ENCODE measurements at places on chromosomes 11 and 22.

- DNase-seq, result no peak
Observed at GRCh38 chr11:79950741-79951140, 509.9 kb upstream of the TENM4 start.

DNA sequence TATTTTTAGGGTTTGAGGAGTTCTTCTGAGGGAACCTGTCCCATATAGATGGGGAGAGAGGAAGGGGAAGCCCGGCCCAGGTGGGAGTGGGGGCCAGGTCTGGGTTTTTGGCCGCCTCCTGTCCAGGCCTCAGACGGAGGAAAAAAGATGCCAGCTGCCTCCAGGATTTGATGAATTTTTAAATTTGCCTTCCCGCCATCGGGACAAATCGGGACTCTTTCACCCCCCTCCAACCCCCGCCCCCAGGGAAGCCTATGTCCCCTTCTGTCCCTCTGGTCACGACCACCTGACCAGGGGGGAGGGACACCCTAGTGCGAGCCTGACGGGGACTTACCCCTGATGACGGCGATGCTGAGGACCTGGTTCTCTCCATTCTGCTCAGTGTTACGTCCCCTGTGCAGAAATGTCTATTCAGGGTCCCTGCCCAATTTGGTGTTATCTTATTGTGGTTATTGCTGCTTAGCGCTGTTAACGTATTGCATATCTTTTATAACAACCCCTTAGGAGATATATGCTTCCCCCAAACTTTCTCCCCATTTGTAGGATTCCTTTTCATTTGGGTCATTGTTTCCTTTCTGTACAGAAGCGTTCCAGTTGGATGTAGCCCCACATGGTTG, 115.9 kb upstream of the GRK3 start:
- no peak for DNase-seq

GRCh38 chr22:39593066-39593930, 22.7 kb downstream of the CACNA1I start:
- no peak for DNase-seq

- DNase-seq, result peak; percentile 92
Observed at GRCh38 chr11:68340784-68341556, 28.6 kb downstream of the LRP5 start.

GRCh38 chr11:127864861-127865260, 722.5 kb downstream of the ETS1 start:
- DNase-seq, result no peak

DNA sequence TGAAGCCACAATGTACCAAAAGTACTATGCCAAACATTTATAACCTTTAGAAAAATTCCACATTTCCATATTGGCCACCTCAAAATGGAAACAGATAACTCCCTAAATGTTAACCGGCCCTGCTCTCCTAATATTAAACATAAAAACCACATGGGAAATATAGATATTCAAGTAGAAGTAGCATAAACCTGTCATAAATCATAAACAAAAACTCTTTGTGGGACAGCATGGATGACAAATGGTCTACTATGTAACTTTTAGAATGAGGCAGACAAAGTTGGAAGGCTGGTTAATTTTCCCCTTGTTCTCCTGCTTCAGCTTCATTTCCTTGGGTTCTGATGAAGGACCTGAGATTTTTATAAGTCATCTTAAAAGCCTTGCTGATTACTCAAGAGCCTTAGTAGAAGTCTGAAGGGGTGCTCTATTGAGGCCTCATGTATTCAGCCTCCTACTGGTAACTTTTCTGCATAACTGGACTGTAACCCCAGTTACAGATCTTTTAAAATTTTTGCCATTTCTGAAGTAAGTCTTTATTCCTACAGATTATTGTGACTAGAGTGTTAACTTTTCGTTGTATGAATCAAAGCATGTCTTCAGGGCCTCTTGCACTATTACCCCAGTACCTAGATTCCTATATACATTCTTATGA, 116.4 kb downstream of the STIM1 start:
- no peak for DNase-seq

Measured in T-helper 2 cell (primary cell).